HFFc6 (cell line): ENCODE measurements at places on chromosomes 4 and X.

DNA sequence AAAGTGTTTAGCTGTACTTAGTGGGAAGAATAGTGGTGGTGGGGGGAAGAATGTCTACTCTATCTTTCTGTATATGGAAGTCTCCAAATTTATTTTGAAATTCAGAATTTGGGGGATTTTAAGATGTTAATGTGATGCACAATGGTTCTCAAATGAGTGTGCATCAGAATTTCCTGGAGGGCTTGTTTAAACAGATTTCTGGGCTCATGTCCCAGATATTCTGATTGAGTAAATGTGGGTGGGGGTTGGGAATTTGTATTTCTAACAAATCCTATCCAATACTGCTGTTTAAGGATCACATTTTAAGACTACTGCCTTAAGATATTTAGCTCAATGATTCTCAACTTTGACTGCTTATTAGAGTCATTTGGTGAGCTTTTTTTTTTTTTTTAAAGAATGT, 15.1 kb upstream of the INTS6L start:
- no peak for DNase-seq

DNA sequence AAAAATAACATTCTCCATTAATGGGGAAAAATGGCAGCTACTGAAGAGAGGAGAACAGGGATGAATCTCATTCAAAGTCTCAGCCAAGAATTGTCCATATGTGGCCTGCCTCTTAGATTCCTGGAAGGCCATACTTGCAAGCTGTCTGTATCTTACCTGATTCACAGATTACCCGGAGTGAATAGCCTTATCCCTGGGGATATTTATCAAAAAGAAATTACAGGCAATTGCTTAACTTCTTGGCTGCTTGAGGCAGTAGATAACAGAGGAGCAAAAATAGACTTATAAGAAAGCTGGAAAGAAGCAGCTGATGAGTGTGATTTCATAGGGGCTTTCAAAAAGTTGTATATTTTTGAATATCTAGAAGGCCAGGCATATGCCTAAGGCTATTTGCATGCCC, 68.8 kb upstream of the PPP1R2C start:
- no peak for DNase-seq

DNA sequence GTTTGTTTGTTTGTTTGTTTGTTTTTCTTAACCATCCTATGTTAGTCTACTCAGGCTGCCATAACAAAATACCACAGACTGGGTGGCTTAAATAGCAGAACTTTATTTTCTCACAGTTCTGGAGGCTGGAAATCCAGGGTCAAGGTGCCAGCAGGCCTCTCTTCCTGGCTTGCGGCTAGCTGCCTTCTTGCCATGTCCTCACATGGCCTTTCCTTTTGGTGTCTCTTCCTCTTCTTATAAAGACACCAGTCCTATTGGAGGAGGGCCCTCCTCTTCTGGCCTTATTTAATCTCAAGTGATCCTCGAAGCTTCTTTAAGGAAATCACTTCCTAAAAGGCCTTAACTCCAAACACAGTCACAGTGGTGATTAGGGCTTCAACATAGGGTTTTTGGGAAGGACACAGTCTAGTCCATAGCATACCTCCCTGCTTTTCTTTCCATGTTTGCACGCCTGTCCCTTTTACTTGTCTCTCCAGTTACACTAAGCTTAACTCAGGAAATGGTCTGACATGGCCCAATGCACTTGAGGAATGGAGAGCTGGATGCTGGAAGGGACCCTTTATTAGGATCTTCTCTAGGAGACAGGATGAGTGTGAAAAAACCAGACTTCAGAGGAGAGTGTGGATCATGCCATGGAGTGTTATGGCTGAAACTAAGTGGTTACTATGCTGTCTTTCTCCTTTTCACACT, 36.0 kb upstream of the MGST2 start:
- no peak for DNase-seq

GRCh38 chr4:153724606-153725005, 35.2 kb downstream of the RNF175 start:
- DNase-seq = no peak

DNA sequence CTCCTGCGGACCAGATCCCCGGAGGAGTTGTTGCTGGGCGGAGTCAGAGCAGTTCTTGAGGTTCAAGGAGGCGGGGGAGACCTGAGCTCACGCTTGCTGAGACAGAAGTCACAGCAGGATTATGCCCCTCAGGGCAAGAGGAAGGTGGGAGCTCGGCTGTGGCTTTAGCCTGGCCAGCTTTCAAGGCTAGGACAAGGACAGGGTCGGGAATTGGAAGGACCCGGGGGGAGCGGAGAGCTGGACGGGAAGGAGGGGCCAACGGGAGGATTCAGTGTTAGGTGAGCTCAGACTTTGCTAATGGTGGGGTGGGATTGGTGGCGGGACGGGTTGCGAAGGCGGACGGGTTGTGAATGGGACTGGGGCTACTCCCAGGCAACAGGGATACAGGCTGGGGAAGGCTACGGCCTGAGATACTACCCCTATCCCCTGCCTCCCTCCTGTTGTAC, at the start of gene RIBC1:
Gene RIBC1 (plus strand): TSS at position 13 of the 446 bp plus-strand sequence. CDS start 3,404 bp downstream, outside the sequence.
- no peak for DNase-seq

GRCh38 chr4:42248972-42249371, 96.5 kb upstream of the BEND4 start:
- no peak for DNase-seq

- no peak for DNase-seq
These were observed 236.2 kb upstream of the NUDT6 start for GRCh38 chr4:123158576-123158975.
